GM12865 (cell line): ENCODE measurements at places on chromosomes 4 and X.

- no peak for DNase-seq
These were observed 60.0 kb upstream of the PAK3 start for GRCh38 chrX:111035991-111036390.

DNA sequence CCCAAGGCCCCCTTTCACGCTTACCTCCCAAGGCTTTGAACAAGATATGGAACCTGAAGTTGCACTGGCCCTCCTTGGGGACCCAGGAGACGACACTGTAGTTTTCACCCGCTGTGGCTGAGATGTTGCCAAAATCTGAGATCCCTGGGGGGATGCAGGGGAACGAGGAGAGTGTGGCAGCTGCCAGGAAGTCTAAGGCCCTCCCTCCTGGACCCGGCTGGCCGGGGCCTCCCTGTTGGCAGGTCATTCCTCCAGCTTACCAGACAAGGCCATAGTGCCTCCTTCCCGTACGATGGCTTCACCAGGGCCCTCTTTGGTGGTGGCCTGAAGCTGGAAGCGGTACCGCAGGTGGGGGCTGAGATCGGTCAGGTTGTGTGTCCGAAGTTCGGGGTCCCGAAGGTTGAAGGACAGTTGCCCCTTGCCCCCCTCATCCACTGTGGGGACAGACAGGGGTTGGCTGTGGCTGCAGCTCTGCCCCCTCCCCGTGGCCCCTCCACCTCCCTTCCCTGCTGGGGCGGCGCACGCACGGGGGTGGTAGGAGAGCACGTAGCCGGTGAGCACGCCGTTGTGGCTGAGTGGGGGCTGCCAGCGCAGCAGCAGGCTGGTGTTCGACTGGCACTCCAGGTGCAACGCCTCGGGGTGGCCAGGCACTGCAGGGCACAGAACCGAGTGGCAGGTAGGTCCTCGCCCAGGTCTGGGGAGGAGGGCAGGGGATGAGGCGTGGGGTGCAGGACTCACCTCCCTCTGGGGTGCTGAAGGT, 21.2 kb downstream of the L1CAM start:
- no peak for DNase-seq

DNA sequence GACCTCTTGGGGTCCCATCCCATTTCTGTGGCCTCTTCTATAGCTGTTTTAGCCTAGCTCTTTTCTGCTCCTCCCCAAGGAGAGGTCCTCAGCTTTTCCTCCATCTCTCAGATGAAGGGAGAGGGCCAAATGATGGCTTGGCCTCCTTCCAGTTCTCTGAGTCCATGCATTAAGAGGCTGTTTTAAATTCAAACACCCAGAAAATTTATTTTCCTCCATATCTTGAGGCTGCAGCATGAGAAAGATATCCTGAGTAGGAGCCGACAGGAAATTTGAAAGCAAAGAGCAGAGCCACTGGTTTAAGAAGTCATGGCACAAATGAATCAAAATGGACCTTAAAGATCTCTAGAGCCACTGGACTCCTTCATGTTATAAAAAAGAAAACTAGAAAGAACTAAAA, 558.8 kb downstream of the MID1IP1 start:
- DNase-seq: no peak

- no peak for DNase-seq
These were observed 23.6 kb downstream of the TNIP2 start for GRCh38 chr4:2732526-2732925.

- DNase-seq: peak; percentile 81
These were observed 69.8 kb downstream of the DTHD1 start for GRCh38 chr4:36351082-36351666.

DNA sequence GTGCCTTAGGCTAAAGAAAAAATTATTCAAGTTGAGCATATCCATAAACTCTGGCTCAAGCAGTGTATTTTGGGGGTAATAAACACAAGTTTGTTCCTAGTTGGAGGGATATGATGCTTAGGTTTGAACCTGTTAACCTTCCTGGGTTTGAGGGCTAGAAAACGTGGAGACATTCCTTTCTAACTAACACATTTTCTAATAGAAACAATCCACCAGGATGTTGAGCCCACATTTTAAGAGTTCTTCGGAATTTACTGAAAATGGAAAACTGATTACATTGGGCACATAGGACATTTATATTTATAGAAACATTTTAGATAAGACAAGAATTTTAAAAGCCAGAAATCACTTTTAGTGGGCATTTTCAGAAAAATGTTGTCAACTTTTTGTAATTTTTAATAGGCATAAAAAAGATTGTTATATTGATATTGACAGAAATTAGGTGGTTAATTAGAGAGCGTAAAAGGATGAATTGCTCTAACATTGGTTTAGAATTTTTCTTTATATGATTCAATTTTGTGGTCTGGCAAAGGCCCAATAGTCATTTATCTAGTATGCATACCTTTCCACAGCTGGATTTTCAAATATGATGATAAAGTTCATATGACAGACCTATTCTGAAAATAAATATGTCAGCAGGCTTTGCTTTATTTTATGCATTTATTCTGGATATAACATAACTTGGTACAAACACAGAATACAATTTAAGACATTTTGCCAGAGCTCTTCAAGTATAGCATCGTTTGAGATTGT, 49.2 kb downstream of the CEP44 start:
- no peak for DNase-seq

DNA sequence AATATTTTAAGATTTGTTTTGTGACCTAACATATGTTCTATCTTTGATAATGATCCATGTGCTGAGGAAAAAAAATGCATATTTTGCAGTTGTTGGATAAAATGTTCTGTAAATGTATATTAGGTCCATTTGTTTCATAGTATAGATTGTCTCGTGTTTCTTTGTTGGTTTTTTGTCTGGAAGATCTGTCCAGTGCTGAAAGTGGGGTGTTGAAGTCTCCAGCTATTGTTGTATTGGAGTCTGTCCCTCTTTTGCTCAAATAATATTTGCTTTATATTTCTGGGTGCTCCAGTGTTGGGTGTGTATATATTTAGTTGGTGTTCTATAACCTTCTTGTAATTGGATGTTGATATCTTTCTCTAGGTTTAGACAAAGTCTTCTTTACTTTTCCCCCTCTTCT, 53.2 kb upstream of the FRMPD3 start:
- DNase-seq: no peak
